ENCODE measurements at places on chromosomes 1 and 21.

DNA sequence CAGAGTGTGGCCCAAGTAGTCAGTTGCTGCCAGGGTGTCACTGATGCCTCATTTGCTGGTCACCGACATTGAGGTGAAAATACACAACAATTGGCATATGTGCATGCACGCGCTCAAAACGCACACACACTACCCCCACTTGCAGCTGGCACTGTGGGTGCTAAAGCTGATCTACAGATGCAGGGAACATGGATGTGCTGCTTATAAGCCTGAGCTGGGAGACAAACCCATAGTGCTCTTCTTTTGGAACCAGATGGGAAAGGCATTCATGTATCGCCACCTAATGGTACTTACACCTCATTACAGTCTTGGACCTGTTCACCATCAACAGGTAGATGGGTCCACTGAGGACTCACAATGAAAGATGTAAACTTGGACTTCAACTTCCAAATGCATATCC lies 70.3 kb upstream of the CAMK1G start:
- no peaks in the 10 kb centered on the region for H3K4me1 ChIP-seq
- no peak overlapping the region for H3K4me3 ChIP-seq
- no peak overlapping the region for H3K27ac ChIP-seq

DNA sequence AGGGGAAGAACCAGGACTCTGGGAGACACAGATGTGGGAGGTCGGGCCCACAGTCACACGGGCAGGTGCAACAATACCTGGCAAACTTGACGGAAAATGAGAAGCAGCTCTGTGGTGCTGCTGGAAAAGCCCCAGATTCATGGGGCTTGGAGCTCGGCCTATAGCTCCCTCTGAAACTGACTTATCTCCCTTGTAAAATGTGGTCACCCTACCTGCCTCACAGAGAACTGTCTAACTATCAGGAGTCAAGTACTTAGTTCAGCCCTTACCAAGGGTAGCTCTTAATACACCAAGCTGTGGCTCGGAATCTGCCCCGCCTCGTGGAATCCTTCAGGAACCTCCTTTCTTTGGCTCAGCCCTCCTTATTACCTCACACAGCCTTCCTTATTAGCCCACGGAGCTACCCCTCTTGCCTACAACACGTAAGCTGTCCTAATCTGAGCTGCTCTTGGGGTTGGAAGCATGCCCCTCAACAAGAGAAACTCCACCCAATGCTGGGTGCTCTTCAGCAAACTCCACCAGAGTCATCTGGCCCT lies 68.9 kb downstream of the MRPL37 start:
- no peaks in the 10 kb centered on the region for H3K36me3 ChIP-seq
- no peak overlapping the region for H3K27ac ChIP-seq
- H3K27me3 ChIP-seq = no peaks in the 10 kb centered on the region

GRCh38 chr1:153535242-153536011 lies at the start of gene S100A6:
Gene S100A6, minus strand, starts transcription at chr1:153535991. Its CDS starts 652 bp downstream, at chr1:153535339.
- ATAC-seq = peak; percentile 47
- H3K27ac ChIP-seq = peak within 1 kb of the TSS; percentile 98
- H3K4me3 ChIP-seq = peak within 1 kb of the TSS; percentile 86

DNA sequence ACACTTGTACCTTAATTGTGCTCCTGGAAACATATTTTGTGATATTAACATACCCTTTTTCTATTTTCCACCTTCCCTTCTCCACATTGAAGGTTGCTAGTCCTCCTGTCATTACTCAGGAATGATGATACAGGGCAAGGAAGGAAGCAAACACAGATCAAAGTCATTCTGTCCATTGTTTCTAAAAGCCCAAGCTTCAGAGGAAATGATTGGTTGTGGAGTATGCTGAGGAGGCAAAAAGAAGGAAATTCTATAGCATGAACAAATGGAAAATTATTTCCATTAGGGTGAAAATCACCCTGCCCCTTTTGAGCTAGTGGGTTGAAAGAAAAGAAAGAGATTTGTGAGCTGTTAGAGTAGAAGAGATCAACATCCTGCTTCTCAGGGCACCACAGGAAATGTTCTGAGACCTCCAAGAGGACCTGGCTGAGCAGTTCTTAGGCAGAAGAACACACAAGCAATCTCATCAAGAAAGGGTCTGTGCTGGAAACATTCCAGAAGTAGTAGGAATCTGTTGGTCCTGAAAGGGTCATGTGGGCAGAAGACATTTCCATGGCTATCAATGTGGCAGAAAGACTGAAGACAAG lies 29.0 kb upstream of the PRRX1 start:
- H3K27me3 ChIP-seq = no peaks in the 10 kb centered on the region
- H3K27ac ChIP-seq = no peak overlapping the region
- H3K36me3 ChIP-seq = no peaks in the 10 kb centered on the region
- no peak for ATAC-seq
- no peaks in the 10 kb centered on the region for H3K4me1 ChIP-seq
- H3K4me3 ChIP-seq = no peak overlapping the region
